HCT116 (cell line): ENCODE measurements at places on chromosomes 6 and 20.

DNA sequence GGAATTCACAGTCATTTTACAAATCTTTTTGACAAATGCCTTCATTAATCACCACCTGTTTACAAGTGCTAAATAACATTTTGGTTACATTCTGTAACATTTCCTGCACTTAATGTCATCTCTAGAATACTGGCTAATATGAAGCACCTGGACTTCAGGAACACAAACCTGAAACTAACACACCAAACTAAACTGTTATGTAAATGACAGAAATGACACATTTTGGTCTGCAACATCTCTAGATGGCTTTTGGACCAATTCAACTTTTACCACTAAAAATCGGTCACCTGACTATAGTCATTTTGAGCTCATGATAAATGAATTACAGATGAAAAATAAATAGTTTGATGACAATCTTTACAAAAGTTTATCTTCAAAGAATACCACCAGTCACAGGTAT is 80.6 kb downstream of the ATG5 start:
- DNase-seq, result no peak

GRCh38 chr20:48486065-48486464 is 341.7 kb downstream of the PREX1 start:
- DNase-seq, result no peak

- no peak for DNase-seq
Observed at GRCh38 chr6:335572-335971, 43.3 kb downstream of the DUSP22 start.

DNA sequence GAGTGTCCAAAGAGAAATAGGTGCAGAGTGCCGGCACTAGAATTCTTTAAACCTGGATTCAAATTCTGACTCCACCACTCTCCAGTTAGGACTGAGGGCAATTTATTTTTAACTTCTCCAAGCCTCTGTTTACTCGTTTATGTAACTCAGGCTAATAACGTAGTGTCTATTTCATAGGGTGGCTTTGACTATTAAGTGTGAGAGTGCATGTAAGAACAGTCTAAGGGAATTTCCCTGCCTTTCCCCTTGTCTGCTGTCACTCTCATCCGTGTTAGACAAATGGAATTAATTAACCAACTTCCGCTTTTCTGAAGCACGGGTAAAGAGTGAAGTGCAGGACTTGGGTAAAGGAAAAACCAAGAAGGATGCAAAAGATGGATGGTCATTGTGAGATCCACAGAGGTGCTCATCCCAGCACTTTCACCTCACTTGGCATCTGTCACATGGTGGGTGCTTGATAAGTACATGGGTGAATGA is 4.1 kb upstream of the ZKSCAN8 start:
- DNase-seq, result no peak

DNA sequence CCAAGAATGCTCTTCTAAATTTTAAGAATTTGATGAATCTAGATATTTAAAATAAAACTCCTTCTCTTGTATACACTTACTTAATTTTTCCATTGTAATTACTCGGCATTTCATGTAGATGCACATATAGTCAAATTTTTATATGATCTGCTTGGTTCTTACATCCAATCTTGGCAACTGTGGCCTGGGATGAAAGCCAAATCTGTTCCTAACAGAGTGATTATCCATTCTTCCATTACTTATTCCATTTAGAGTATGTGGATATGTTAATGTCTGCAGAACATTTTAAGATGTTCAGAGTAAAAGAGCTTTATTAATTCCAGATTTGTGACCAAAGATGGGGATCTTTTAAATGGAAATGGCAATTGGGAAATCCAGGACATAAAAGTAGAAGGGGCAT is 144.1 kb upstream of the PDE7B start:
- no peak for DNase-seq

- no peak for DNase-seq
Observed at GRCh38 chr6:5211492-5211891, 49.3 kb downstream of the LYRM4 start.

- DNase-seq, result no peak
Observed at GRCh38 chr6:157877149-157877548, 54.1 kb downstream of the SNX9 start.
